ENCODE measurements at places on chromosomes 6 and 20.

DNA sequence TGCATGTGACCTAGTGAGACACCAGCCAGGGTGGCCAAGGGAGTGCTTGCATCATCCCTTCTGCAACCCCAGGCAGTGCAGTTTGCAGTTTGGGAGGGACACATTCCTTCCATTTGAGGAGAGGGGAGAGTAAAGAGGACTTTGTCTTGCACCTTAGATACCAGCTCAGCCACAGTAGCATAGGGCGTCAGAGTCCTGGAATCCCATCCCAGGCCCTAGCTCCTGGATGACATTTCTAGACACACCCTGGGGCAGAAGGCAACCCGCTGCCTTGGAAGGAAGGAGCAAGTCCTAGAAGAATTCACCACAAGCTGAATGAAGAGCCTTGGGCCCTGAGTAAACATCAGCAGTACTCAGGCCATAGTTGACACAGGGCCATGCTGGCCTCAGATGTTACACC, 680.4 kb upstream of the IMPG1 start:
- DNase-seq: no peak

DNA sequence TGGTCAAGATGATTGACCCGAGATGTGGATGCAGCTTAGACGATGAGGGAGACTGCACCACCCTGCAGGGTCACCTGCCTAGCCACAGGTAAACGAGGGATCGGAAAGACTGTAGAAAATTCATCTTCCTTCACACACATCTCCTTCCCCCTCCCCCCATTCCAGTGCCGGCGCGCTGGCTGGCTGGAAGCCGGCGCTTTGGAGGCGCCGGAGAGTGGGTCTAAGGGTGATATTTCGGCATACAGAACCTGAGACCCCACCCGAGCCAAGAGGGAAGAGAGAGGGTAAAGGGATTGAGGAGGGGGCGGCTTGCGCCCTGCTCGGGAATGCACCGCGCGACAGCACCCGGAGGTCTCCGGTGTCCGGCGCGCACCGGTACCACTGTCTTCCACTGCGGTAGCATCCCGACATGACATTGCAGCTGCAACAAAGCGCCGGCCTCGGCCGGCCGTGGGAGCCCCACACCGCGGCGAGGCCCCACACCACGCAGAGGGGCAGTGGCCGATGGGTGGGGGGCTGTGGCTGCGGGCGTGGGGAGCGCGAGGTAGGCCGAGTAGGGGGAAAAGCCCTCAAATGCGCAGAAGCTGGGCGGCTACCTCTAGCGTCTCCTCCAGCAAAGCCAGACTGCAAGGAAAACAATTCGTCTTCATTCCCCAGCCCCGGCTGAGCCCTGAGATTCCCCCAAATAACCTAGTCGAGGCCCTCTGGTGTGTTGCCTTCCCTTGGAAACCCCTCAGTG, 984 bp downstream of the TNFRSF21 start:
- no peak for DNase-seq

DNA sequence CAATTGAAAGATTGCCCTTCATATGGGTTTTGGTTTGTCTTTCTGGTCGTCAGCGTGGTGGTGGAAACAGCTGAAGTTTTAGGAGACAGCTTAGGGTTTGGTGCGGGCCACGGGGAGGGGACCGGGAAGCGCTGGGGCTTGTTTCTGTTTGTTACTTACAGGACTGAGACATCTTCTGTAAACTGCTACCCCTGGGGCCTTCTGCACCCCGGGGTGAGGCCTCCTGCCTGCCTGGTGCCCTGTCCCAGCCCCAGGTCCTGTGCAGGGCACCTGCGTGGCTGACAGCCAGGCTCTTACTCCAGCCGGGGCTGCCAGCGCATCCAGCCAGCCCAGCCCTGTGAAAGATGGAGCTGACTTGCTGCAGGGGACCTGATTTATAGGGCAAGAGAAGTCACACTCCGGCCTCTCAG, 22.8 kb downstream of the NPEPL1 start:
- DNase-seq: no peak

DNA sequence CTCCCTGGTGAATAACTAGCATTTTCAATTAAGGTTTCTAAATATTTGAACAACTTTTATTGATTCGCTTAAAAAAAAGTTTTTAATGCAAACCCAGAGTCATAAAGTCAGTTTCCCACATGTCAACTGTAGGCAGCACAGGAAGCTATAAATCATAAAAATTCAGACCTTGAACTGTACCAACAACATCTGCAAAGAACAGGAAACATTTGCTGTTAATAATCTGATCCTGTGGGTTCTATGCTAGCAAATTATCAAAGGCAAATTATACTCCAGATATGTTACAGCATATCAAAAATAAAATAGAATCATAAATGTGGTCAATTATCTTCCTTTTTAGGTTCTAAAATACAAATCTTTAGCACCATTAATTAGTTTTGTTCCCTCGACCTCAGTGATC, 16.6 kb upstream of the MAP7 start:
- DNase-seq: no peak

GRCh38 chr6:89311853-89312531, 3.1 kb downstream of the GABRR2 start:
- DNase-seq: no peak

- no peak for DNase-seq
Measured at GRCh38 chr6:141077355-141078333, 1055.1 kb upstream of the GJE1 start.

- DNase-seq: no peak
Measured at GRCh38 chr6:80550748-80551147, 444.3 kb downstream of the BCKDHB start.

GRCh38 chr6:53616450-53617357, 48.9 kb downstream of the KLHL31 start:
- no peak for DNase-seq

DNA sequence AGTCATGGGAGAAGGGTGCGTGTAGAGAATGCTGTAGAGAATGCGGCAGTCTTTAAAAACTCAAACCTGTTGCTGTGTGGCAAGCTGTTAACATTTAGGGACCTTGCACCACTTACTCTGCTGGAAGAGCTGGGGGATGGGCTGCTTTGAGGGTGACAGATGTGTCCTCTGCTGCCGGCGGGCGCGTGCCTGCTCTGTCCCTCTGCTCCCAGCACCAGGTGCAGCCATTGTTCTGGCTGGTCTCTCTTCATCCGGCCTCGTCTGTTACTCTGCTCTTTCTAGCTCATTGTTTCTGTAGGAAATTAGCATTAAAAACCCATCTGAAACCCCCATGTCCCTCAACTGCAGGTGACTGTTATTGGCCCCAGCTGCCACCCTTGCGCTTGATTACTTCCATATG, 78.5 kb downstream of the CBFA2T2 start:
- no peak for DNase-seq

- DNase-seq: no peak
Measured at GRCh38 chr6:159184559-159184958, 15.4 kb downstream of the FNDC1 start.

- DNase-seq: no peak
Measured at GRCh38 chr6:72689107-72689954, 67.5 kb downstream of the KCNQ5 start.
